ENCODE measurements at places on chromosomes 5 and 9.

DNA sequence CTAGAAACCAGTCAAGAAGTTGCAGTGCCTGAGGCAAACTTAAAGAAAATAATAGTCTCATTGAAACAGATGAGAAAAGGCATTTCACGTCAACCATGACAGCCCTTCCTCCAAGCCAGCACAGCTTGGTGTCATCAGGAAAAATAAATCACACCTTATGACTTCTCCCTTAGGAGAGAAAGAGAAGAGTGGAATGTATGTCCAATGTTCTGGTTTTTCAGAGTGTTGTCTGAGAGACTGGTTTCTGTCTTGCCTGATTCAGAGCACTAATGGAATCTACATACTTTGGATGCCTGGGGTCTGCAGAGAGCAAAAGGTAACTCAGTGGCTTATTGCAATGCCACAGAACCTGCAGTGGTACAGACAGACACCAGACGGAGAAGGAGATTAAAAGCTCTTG, 105.5 kb upstream of the PDE4D start:
- no peak for DNase-seq

DNA sequence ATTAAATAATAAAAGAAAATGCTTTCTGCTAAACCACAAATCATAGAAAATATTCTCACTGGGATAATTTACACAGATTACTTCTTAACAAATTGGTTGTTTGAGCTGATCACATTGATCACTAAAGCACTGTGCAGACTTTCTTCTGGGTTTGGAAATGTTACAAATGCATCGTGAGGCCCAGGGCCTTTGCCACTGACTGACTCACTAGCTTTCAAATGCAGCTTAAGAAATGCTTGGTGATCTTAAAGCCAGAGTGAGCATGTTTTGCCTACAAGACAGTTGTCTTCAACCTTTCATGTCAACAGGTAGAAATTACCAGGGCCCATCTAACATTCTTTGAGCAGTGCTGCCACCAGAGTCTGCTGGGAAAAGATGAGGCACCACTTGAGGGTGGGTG, 252.3 kb upstream of the ADRA1B start:
- no peak for DNase-seq

GRCh38 chr5:139446956-139447779, 7.8 kb upstream of the DNAJC18 start:
- no peak for DNase-seq

GRCh38 chr5:91058575-91058974, 324.5 kb downstream of the ARRDC3 start:
- no peak for DNase-seq

DNA sequence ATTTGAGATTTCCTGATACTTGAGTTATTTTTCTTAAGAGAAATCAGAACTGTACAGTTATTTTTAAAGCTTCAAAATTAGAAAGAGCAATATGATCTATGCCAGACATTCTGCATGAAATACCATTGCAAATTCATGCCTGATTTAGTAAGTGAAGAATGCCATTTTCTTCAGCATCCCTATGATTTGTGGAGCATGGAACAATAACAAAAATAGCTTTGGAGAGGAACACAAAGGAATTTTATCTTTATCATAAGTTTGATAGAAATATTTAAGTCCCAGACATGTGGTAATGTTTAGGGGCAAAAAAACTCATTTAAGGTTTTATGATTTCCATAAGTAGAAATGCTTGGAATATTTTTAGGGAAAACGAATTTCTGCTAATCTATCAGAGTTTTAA, 1863.4 kb downstream of the EFNA5 start:
- no peak for DNase-seq

DNA sequence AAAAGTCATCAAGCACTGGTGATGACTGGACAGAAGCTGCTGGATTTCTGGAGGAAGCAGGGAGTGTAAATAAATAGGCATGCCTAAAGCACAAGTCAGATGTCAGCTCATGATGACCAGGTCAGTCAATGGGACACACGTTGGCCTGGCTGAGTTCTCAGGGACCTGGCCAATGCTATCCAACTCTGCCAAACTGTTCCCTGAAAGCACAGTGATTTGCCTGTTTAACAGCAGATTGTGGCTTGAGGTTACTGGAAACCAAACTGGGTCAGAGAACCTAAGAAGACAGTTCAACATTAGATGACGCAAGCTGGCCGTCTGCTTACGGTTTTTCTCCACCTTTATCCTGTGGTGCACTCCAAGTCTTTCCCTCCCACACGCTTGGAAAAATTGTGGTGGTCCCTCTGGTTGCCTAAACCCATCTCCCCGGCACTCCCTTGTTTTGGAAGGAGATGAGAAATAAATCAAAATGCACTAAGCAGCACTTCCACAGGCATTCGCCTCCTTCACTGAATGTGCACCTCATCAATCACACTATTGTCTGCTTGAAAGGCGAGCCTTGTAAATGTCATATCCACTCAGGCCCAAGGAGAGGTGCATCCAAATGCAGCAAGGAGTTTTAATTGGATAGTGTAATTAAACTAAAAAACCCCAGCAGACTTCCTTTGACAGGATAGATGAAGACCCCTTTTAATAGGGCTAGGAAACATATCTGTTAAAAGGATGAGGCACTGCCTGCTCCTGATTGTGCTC, 199.4 kb downstream of the GAPVD1 start:
- DNase-seq = no peak

DNA sequence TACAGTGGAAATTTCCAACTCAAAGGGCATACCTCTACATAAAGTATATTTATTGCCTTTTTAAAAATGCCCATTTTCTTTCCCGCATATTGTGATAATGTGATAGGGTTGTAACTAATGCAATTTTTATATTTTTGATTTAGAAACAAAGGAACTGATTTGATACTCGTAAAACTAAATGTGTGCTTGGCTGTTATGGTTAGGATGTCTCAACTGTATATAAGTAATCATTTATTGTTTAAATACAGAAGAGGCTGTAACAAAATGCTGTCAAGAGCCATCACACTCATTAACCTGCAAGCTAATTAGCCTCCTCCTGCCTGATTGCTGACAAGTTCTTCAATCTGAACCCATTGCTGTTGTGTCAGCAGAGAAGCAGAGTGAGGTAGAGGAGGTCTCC, 149.2 kb downstream of the PBX3 start:
- no peak for DNase-seq

All from stimulated activated CD8-positive, alpha-beta memory T cell treated with anti-CD3 and anti-CD28 coated beads, Interleukin-4, amount 100 ng/mL, for 1 hour (primary cell).